NCI-H1694 treated with DMSO at 0.1 percent for 48 hours (cell line): ENCODE measurements at places on chromosomes 4 and X.

- DNase-seq, result no peak
Measured at GRCh38 chr4:27928761-27929540, 1068.3 kb downstream of the STIM2 start.

DNA sequence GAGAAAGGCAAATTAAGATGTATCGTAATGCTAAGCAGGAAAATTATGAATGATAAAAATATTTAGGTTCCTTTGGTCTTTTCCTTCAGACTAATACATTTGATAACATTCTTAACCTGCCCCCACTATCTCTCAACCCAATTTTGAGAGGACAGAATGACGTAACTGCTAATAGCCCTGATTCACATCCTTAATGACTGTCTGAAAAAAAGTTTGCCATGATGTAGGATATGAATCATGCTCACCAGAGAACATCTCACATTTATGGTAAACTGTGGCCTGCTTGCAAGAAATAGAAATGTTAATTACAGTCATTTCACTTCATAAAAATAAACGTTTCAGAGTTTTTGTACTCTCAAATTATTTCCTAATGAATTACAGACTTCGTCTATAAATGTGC lies 128.0 kb upstream of the VEGFC start:
- DNase-seq, result no peak

DNA sequence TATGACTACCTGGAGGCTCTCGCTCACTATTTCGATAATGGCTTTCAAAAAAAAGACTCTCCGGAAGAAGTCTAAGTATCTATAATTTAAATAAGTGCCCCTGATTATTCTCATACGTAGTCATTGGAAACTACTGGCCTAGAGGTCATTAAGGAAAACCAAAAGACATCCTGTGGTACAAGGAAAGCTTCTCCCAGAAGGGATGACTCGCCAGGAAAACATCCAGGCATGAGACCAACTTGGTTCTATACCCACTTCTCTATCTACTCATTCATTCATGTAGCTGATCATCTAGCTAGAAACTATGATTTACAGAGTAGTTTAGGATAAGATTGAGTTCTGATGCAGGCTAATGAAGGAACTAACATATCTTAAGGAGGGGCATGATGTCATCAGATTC lies 37.7 kb downstream of the SOX3 start:
- no peak for DNase-seq

DNA sequence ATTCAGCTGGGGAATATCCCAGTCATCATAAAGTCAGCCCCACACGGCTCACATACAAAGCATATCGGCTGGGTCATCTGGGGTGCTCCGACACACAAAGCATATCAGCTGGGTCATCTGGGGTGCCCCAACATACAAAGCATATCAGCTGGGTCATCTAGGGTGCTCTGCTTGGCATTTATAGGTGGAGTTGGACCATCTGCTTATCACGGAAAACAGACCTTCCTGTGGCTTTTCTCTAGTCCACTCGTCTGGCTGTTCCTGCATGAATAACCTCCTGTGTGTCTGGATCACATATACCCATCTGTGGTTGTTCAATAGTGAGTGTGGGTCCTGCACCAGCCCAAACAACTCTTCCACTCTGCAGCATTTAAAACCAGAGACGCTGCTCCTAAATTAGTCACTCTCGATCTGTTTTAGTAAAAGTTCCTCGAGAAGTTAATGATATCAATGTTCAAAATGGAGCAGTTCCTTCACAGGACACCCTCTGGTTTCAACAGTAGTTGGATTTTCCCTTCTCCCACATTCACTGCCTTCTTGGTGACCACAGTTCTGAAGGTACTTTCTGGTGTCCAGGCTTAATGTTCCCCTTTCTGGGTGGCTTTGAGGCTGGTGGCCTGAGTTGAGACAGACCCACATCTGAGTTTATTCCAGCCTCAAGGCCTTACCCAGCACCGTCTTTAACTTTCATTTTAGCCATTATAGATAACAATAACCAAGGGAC lies 70.0 kb upstream of the FRG1 start:
- no peak for DNase-seq

GRCh38 chr4:153244969-153245368 lies 40.7 kb downstream of the TRIM2 start:
- no peak for DNase-seq

DNA sequence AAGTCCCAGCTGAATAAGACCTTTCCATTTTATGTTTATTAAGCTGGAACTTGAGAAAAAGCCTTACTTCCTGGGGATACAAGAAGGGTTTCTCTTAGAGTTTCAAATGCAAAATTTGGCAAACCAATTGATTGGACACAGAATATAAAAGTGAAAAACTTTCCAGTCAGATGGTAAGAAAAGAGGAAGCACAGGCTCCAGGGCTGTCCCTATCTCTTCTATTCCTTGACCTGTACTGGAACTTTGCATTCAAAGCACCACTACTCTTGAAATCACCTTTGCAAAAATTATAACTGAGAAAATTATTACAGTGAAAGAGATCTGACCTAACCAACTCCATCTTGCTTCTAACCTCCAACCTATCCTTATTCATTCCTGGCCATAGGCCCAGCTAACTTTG lies 11.7 kb downstream of the PROM1 start:
- no peak for DNase-seq

- no peak for DNase-seq
Measured at GRCh38 chrX:133390676-133391075, 24.6 kb downstream of the GPC4 start.

- DNase-seq, result no peak
Measured at GRCh38 chrX:124680287-124680686, 333.9 kb downstream of the SH2D1A start.

DNA sequence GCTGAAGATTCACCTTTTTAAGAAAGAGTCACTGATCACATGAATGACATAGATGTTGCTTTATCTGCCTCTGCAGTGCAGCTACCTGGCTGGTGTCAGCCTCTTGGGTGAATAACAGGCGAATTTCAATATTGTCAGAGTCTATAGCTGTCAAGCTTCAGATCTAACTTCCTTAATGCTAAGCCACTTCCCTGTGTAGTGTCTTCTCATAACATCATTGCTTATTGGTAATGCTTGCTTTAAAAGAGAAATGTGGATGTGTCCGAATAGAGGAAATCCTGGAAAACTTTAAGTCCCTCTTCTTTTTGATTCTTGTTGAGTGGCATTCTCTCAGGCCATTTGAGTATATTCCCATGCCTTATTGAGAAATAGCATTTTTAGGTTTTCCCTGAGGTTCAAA lies 7.3 kb upstream of the IGFBP7 start:
- DNase-seq, result no peak

DNA sequence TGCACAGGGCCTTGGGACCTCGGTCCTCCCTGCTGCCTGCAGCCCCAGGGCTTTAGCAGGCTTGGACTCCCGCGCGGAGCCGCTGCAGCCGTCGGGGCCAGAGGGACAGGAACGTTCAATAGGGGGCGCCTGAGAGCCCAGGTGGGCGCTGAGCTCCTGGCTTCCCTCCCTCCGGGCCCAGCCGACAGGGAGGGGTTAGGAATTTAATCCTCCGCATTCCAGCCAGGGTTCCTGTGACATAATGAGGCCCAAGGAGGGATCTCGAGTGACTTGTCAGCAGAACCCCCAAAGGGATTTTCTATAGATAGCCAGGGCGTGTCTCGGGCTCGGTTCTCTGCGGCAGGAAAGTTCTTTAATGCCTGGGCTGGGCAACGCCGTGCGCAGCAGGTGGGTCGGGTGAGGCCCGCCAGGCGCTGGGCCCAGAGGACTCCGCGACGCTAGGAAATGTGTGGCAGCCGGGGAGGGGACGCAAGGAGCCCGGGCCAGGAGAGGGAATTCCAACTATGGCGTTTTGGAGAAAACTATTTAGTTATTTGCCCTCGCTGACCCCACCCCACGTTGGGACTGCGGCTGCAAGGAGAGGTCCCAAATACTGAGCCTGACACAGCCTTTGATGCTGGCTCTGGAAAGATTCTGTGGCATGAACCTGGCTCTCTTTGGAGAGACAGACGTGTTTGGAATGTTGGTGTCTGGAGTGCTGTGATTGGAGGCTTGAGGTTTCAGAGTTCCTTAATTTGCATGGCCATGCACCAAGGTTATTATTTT lies 285.2 kb upstream of the GATB start:
- DNase-seq, result no peak

- DNase-seq, result no peak
Measured at GRCh38 chr4:48103483-48104139, 30.4 kb downstream of the TXK start.

DNA sequence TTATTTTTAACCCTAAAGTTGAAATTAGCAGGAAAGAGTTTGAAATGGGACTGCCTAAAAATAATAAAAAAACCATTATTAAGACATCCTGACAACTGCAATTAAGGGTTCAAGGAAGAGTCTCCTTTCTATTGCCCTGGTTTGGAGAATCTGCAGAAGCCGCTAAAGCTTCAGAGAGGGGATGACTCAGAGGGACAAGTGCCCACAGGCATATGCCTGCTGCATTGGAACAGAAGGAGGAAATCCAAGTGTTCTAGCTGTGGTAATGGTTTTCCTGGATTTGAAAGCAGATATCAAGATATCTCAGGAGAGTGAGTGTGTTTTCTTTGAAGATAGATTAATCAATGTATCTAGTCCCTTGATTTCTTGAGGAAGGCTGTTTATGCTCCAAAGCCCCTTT lies 235.1 kb upstream of the TAPT1 start:
- DNase-seq, result no peak

DNA sequence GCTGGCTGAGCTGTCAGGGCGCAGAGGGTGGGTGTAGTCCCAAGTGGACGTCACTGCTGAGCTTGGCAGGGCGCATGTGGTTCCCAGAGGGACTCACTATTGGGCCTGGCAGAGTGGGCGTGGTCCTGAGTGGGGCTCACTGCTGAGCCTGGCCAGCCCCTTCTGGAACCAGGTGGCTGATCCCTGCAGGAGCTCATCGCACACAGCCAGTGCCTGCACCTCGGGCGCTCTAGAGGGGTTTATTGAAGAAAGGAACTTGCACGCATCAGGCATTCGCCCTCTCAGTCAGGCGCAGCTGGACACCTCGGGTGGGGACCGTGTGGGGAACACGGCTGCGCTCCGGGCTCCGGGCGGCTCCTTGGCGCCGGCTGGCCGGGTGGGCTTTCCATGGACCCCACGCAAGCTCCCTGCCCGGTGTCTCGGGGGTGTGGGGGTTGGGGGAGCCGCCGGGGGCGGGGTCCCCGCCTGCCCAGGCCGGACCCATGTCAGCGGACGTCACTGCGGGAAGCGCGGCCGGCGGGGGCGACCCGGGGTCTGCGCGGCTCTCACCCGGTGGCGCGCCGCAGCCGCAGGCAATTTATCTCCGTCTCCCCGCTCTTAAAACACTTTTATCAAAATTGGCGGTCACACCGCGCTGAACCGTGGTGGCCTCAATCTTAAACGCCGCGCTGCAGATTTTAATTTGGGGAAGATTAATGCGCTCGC lies 65.4 kb upstream of the NKX1-1 start:
- no peak for DNase-seq

GRCh38 chr4:94419956-94420355 lies 31.8 kb upstream of the PDLIM5 start:
- DNase-seq, result no peak

GRCh38 chrX:107716118-107716684 lies 59.4 kb downstream of the TSC22D3 start:
- no peak for DNase-seq

DNA sequence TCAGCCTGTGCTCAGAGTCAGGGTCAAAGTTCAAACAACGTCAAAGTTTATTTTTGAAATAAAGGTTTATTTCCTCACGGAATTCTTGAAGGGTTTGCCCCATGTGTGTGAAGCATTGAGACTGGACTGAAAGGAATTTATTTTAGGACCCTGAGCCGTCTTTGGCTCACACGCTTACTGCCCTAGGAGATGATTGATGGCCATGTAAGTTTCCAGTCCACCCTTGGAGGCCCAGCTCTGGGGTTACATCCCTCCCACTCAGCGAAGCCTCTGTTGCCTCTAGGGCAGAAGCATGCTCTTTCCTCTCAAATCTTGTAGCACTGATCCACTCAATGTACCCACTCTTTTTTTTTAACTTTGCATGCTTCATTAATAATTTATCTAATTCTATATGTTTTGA lies 4.5 kb upstream of the NHSL2 start:
- DNase-seq, result no peak

- DNase-seq, result no peak
Measured at GRCh38 chrX:69088171-69088938, 76.9 kb downstream of the PJA1 start.

- DNase-seq, result no peak
Measured at GRCh38 chr4:29708473-29708872, 1011.7 kb upstream of the PCDH7 start.

DNA sequence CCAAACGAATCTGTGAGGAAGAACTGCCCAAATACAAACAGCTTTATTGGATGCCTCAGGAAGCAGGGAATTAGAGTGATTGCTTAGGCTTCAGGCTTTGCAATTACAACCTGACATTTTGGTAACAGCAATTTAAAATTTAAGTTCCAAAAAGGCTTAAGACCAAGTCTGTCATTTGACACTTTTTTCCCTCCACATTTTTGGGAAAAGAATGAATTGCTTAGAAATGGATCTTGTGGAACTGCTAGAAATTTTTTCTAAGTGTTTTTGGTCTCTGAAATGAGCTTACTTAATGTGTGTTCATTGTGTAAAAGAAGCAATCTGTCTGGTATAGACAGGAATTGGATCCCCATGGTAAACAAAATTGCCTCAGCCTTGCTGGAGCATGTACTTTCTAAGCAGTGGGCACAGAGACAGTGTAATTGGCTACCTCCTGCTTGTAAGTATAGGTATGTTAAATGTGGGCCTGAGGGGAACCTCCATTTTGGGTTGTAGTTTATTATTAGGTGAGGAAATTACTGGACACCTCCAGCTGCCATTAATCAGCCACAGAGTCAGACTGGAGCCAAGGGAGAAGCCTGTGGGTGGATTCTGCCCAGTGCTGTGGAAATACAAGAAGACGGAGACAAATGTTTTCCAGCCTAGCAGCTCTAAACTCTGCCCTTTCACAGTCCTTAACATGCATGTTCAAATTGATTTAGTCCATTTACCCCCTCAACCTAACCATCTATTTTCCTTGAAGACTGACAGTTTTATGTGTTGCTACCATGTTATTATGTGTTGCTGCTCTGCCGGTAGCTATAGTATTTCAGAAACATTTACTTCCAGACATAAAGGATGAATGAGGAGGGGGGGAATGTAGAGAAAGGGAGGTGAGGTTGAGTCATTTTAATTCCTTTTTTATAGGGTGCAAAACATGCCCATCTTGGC lies 473.0 kb downstream of the SPRY1 start:
- no peak for DNase-seq
